ENCODE measurements at places on chromosomes 3 and 15.

GRCh38 chr3:84755860-84756259 is 202.9 kb upstream of the CADM2 start:
- no peak for DNase-seq

- peak; percentile 98 for DNase-seq
Measured at GRCh38 chr3:52406231-52406661, 38.7 kb downstream of the SEMA3G start.

- DNase-seq = peak; percentile 74
Measured at GRCh38 chr3:101780661-101781060, 1.6 kb downstream of the NXPE3 start.

- peak; percentile 59 for DNase-seq
Measured at GRCh38 chr3:32256206-32256605, 17.7 kb downstream of the CMTM8 start.
